ENCODE measurements at places on chromosomes 5 and 9.

- no peak for DNase-seq
Observed at GRCh38 chr9:32665101-32665500, 29.6 kb upstream of the TAF1L start.

DNA sequence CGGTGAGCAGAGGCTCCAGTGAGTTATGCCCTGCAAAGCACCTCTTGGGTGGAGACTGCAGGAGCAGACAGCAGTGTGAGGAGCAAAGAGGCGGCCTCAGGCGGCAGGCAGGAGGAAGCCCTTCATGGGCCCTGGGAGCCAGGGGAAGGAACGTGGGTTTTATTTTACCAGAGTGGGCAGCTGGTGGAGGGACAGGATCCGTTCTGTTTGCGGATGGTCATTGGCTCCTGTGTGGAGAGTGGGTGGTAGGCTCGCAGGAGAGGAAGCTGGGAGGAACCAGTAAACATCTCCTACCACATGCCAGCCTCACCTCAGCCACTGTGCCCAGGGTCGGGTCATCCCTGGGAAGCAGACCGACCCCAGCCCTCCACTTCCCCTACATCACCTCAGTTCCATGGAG lies 24.4 kb downstream of the HNRNPH1 start:
- DNase-seq, result no peak

GRCh38 chr9:130266236-130267098 lies 907 bp downstream of the HMCN2 start:
- no peak for DNase-seq

- DNase-seq, result no peak
Observed at GRCh38 chr5:153439130-153439529, 51.3 kb upstream of the GRIA1 start.

DNA sequence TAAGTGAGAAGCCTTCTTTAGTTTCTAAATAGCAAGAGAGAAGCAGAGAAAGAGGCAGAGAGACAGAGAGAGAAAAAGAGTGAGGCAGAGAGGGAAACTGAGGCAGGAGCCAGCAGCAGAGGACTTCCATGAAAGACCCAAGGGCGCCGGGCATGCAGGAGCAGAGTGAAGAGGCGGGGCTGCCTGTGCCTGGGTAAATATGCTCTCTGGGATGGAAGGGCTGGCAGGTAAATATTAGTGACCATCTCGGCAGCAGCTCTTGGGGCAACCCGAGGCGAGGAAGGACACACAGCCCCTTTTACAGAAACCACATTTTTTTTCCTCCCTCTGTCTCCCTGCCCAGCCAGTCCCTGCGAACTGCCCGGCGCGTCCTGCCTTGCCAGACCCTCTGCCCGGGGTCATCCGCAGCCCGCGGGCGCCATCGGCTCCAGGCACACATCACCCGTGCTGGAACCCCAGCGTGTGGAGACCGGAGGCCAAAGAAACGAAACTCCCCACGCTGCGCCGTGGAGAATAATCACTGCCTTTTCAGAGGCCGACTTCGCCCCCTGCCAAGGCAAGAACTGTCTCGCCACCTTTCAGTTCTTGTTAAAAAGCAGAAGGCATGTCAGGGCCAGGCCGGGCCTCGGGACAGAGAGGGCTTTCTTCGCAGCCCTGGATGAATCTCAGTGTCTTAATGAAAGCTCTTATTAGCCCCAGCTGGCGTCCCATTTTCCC lies 61.3 kb downstream of the BOD1 start:
- no peak for DNase-seq

- peak; percentile 6 for DNase-seq
Observed at GRCh38 chr9:108672475-108673190, 183.2 kb downstream of the ACTL7B start.

GRCh38 chr5:150283904-150284303 lies 5.7 kb downstream of the CAMK2A start:
- no peak for DNase-seq

- no peak for DNase-seq
Observed at GRCh38 chr9:112711050-112711689, 6.7 kb downstream of the INIP start.

- DNase-seq, result no peak
Observed at GRCh38 chr5:32369542-32370155, 56.9 kb upstream of the MTMR12 start.

DNA sequence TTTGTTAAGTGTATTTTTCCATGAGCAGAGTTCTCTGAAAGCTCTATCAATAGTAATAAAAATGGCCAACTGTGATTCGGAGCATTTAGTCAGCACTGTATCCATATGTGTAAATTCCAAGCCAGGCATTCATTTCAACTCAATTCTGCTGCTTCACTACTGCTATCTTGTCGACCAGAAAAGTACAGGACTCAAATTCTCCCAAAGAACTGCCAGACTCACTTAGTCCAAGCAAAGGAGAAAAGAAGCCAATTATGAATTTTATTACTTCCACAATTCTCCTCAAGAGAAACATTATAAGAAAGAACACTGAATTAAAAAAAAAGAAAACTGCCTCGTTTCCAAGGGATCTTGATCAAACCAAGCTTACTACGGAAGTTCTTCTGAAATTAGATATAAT lies 906.3 kb upstream of the DMAC1 start:
- DNase-seq, result no peak

- DNase-seq, result no peak
Observed at GRCh38 chr5:27706832-27707231, 668.4 kb upstream of the CDH9 start.

DNA sequence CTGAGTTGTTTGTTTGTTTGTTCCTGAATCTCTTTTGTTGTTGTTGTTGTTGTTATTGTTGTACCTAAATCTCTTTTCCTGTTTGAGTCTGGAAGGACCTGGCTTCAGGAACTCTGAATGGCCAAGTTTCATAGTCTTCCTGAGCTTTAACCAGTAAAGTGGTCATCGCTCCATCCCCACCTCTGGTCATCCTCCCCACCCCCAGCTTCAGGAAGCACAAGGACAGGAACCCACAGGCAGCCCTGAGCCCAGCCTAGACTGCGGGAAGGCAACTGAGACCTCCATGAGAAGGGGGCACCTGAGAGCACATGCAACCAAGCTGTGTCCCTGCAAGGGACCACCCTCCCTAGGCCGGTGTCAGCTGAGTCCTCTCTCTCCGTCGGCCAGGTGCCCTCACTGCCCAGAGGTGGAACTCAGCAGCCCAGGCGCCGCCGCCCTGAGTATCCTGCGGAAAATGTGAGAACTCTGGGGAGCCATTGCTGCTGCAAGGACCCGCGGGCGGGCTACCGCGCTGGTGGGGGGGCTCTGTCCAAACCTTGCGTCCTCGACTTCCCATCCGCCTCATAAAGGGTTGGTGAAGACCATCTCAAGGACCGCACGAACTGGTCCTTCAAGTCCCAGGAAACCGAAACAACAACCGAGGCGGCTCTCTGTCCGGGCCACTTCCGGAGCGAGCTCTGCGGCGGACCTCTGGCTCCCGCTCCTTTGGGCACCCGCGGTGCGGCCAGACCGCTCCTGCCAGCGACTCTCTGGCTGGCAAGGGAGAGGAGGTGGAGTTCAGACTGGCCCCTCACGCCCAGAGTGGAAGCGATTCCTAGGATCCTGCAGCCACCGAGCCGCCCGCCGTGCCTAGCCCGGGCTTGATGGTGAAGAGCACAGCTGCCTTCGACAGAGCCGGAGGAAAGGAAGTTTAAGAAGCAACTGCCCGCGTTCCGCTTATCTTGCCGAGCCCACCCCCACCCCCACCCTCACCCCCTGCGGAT lies 4.2 kb downstream of the BARX1 start:
- no peak for DNase-seq

Data from LNCaP clone FGC (cell line).